ENCODE measurements at places on chromosomes 11 and 22. TPM values are rescaled to one million over a fixed set of nuclear protein-coding genes. Genes with fewer than 3 reads are reported as not detected.

SHANK2 gene
- 24.5 TPM for total RNA-seq

MS4A3 gene
- 0.41 TPM for total RNA-seq

RAB39A gene
- total RNA-seq, result 52.2 TPM

PGA3 gene
- total RNA-seq, result not detected

PNPLA5 gene
- under 0.01 TPM for total RNA-seq

PNPLA3 gene
- 17.5 TPM for total RNA-seq

IL10RA gene
- 2.0 TPM for total RNA-seq

MYBPC3 gene
- total RNA-seq, result not detected

CAVIN3 gene
- 7.3 TPM for total RNA-seq

- DNase-seq, result no peak
These were observed at the start of gene IFITM5 for GRCh38 chr11:299081-299891. Gene IFITM5, minus strand, starts transcription at chr11:299526. Its CDS starts 36 bp downstream, at chr11:299490.

DNA sequence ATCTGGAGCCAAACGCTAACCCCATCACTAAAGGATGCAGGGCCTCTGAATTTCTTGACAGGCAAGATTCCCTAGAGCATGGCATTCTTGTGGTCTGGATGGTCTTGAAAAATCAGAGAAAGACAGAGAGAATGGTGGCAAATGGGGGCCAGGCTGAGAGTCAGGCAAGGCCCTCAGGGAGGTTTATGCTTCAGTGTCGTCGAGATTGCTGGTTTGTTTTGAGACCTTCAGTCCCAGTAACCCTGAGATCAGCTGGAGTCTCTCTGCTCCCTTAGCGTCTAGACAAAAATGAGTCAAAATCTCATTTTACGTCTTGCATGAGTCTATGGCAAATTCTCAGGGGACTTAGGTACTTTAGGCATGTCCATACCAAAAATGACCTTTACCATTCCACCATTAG, 539.3 kb downstream of the SOX6 start:
- DNase-seq, result no peak

- peak; percentile 99 for DNase-seq
These were observed at the start of gene NXF1 for GRCh38 chr11:62805076-62805892. Gene NXF1, minus strand, starts transcription at chr11:62805440. Its CDS starts 84 bp downstream, at chr11:62805356.

DNA sequence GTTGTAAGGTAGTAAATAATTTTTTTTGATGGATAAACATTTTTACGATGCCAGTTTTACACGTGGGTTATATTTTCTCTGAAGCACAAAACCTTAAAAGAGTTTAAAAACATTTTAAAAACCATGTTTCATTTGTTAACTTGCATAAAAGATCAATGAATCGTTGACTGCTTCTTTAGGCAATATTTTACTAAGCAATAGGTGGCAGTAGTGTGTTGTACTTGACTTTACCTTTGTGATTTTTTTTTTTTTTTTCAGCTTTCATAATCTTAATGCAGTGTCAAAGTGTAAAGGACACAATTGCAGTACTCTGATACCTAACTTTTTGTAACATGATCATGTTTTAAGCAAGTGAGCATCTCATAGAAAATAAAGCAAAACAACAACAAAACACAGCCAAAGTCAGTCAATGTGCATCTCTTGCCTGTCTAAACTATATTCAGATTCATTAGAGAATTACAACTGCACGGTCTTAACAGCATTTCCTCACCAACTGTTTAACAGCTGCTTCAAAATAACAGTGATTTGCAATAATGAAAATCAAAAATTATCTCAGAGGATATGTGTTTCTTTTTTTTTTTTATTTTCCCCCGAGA, 27.7 kb downstream of the DNAJC24 start:
- peak; percentile 8 for DNase-seq

- no peak for DNase-seq
These were observed 105.2 kb downstream of the ABTB2 start for GRCh38 chr11:34252651-34253050.

- DNase-seq, result peak; percentile 86
These were observed at the start of gene PRDM11 for GRCh38 chr11:45146072-45147016. Gene PRDM11, plus strand, starts transcription at chr11:45146639. Its CDS starts 35,128 bp downstream, at chr11:45181767.

GRCh38 chr11:104564921-104565582, 333.2 kb downstream of the CASP12 start:
- no peak for DNase-seq

- DNase-seq, result peak; percentile 93
These were observed at the start of gene CDC42EP2 for GRCh38 chr11:65314501-65315203. Gene CDC42EP2, plus strand, starts transcription at chr11:65314866. Its CDS starts 6,033 bp downstream, at chr11:65320899.

DNA sequence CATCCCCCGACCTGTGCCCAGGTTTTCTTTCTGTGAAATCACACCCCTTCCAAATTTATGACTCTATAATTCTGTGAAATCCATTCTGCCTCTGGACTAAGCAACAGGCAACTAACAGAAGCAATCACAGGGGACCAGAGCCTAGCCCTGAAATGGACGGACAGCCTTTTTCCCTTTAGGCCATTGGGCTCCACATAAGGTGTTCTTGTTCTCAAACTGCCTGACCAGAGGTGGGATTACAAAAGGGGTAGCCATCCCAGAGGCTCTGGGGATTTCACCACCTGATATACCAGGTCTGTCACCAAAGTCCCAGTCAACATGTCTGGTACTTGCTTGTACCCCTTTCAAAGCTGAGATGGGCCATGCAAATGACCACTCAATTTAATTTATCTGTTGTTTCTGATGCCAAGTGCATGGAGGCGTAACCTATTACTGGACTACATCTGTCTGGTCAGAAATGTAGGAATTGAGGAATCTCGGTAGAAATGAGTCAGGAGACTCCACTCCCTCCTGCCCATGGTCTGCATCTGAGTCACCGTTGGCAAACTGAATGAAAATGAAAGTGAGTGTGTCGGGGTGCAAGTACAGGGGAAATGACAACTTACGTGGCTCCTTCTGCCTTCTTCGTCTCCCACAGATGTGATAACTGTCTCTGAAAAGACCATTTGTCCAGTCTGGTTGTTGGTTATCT, 10.2 kb downstream of the DKK3 start:
- DNase-seq, result no peak

GRCh38 chr11:34865261-34865660, 50.9 kb downstream of the APIP start:
- no peak for DNase-seq

DNA sequence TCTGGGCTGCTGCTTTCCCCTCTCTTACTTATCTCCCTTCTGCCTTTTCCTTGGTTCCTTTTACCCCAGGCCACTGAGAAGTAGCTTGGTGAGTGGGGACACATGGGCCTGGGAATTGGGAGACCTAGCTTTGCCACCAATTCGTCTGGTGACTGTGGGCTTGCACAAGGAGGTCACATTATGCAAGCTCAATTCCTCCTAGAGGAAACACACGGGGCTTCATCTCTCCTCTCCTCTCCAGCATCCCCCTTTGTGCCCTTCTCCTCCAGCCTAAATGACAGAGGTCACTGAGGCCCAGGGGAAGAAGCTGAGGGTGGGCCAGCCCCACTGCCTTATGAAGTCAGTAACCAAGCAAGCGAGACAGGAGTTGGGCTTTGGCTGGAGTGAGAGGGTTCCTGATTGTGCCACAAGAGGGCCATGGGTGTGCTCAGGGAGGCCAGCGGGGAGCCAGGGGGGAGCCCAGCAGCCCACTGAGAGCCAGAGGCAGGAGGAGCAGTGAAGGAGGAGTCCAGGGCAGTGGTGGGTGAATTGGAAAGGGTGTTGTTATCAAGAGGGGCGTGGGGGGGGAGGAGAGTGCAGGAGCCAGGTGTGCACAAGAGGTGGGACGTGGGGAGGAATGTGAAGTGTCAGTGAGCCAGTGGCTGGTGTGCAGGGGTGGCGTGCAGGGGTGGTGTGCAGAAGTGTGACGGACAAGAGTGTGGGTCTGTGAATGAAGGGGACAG, 2.0 kb downstream of the CLCF1 start:
- DNase-seq, result no peak

GRCh38 chr11:41921746-41922390, 462.4 kb upstream of the LRRC4C start:
- DNase-seq, result no peak

GRCh38 chr11:69012092-69013008, 696 bp downstream of the MRGPRF start:
- no peak for DNase-seq

DNA sequence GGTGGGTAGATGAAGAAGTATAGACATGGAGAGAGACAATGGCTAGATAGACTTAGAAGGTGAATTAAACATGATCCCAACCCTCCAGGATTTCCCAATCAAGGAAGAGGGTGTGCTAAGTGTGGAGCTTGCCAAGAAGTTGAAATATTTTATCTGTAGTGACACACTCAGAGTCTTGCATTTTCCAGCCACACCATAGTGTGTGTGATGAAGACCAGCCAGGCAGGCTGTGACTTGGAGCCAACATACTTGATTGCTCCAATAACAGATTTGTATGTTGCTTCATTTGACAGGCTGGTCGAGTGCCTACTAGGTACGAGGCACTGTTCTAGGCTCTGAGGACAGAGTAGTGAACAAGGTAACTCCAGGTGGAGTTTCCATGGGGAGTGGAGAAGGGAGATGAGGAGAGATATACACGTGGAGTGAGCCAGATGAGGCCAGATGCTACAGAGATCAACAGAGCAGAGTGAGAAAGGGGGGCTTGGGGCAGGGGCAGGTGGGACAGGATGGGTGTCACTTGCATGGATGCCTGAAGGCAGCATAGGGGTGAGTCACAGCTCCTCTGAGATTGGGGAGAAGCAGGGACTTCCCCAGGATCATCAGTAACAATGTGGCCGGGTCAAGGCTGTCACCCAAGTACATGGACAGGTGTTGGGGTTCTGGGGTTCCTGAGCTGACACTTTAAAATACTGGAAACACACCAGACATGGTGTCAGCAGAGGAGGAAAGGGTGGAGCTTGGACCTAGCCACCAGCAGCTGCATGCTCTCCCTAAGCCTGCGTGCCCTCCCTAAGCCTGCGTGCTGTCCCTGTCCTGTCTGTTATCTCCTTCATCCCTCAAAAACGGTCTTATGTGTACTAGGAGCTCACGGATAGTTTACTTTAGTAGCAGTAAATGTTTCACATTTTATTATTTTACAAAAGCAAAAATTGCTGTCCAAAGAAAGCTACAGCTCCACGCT, 23.6 kb downstream of the PDGFB start:
- no peak for DNase-seq

GRCh38 chr11:128644576-128644975, 49.3 kb upstream of the FLI1 start:
- no peak for DNase-seq

Measured in frontal cortex (tissue), 4 donors.